ENCODE measurements at places on chromosomes 6 and 20. TPM values are rescaled to one million over a fixed set of nuclear protein-coding genes. Genes with fewer than 3 reads are reported as not detected.

DNA sequence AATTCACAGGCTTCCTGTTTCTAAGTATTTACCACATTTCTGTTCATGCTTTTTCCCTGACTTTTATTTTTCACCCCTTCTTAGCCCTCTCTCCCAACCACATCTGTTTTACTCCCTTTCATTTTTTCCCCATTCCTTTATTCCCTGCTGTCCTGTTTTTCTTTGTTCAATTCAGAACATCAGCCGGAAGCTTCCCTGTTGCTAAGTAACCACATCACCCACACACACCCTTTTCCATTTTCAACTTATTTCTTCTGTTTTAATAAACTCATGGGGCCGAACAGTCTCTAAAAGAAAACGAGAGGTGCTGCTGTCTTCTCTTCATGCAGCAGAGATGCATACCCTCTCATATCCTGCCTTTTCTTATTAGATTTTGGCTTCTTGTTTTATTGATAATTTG, 53.5 kb upstream of the CEP85L start:
- H3K4me3 ChIP-seq = no peak overlapping the region
- H3K4me1 ChIP-seq = peaks cover 8% of the 10 kb centered on the region
- H3K27me3 ChIP-seq = no peaks in the 10 kb centered on the region
- DNase-seq = no peak
- H3K27ac ChIP-seq = no peak overlapping the region

GRCh38 chr6:139881236-139881635, 506.8 kb upstream of the CITED2 start:
- peaks cover 11% of the 10 kb centered on the region for H3K4me1 ChIP-seq
- H3K27ac ChIP-seq = no peak overlapping the region
- no peaks in the 10 kb centered on the region for H3K27me3 ChIP-seq
- no peak overlapping the region for H3K4me3 ChIP-seq
- no peaks in the 10 kb centered on the region for H3K36me3 ChIP-seq
- no peak for DNase-seq

GRCh38 chr20:64161356-64162238, 2.7 kb upstream of the MYT1 start:
- no peak overlapping the region for H3K4me3 ChIP-seq
- H3K36me3 ChIP-seq = no peaks in the 10 kb centered on the region
- H3K27me3 ChIP-seq = no peaks in the 10 kb centered on the region

The RBPJL gene
- not detected for total RNA-seq

The SLC17A3 gene
- 0.63 TPM for total RNA-seq
